ENCODE measurements at places on chromosomes 4 and X.

- DNase-seq: no peak
These were observed 58.2 kb downstream of the CD38 start for GRCh38 chr4:15836362-15836761.

- DNase-seq: no peak
These were observed 734.1 kb upstream of the TENM3 start for GRCh38 chr4:181509073-181509472.

- no peak for DNase-seq
These were observed 29.1 kb upstream of the CD38 start for GRCh38 chr4:15749001-15749400.

GRCh38 chrX:51697397-51697796 lies 12.9 kb upstream of the CENPVL1 start:
- no peak for DNase-seq

- no peak for DNase-seq
These were observed 683.8 kb upstream of the PABPC4L start for GRCh38 chr4:134885436-134885835.

DNA sequence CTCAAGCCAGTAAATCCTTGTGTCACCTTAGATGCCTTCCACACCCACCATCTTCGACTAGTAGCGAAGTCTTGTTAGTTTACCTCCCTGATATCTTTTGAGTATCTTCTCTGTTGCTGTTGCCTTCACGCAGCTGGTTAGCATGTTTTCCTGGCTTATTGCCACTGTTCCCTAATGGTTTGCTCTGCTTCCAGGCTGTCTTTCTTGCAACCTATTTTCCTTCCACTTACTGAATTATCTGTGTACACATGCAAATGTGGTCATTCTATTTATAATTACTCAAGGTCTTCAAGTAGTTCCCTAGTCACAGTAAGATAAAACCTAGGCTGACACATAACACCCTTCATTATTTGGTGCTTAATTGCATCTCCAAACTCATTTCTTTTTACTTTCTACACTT lies 89.5 kb downstream of the UGT8 start:
- peak; percentile 23 for DNase-seq

GRCh38 chr4:1112174-1112820 lies 1.1 kb downstream of the RNF212 start:
- no peak for DNase-seq

DNA sequence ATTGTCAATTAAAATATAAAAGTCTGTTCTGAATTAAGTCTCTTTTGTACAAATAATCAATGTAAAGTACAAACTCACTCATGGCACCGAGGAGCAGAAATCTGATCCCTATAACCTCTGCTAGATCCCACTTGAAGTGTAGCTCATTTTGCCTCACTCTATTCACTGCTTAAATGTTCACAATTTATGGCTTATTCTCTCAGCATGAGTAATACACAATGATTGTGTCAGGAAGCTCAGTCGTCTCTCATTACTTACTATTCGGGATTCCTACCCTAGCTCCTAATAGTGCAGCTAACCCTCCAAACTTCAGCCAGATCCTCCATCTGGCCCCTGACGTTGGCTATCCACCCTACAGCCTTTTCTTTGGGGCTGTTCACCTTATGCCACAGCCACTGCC lies 4.7 kb upstream of the AMMECR1 start:
- peak; percentile 33 for DNase-seq

DNA sequence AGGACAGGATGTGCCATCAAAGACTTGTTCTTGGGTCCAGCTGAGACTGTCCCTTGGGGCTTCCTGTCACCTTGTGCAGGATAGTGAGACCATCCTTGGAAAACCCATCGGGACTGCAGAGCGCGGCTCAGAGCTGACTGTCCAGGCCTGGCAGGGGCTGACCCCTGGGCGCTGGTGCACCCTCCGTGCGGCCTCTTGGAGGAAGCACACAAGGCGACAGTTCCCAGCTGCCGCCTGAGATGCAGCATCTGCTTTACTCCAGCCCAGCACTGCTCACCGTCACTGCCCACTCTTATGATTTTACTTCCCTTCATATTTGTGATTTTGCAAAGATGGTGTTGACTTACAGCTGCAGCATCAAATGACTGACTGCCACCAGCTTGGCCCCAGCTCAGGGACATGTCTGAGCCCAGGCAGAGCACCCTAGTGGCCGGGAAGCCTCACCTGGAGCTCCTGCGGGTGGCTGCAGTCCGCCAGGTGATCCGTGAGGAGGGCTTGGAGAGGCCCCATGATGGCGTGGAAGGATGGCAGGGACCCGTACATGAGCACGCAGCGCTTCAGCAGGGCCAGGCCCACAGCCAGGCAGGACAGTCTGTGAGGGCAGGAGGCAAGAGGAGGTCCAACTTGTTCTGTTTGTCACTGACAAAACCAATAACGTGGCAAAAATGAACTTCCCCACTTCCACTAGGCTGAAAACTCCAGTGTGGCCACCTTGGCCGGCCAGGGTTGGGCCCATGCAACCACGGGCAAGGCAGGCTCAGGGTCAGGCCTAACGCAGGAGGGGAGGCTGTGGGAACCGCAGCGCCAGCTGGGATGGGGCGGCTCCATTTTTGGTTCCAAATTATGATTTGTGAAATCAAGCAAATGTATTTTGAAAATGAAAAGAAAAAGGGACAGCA lies 21.8 kb downstream of the NOP14 start:
- DNase-seq: no peak

GRCh38 chr4:68466751-68467150 lies 19.5 kb downstream of the TMPRSS11E start:
- no peak for DNase-seq

DNA sequence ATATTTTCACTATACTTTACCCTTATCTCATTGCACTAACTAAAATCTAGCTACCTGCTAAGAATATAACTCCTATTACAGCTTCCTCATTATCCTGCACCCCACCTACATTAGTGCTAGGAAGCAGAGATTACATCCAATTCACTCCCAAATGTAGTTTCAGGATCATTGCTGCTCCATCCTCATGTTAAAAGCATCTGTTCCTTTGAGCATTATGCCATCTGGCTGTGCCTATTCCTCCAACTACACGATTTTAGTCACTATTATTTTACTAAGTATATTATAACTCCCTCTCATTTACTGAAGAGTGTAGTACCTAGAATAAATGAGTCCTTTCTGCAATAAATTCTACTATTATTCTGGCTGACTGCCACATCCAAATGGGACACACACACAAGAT lies 1586.9 kb downstream of the TECRL start:
- no peak for DNase-seq

GRCh38 chr4:24772061-24772705 lies 23.2 kb upstream of the SOD3 start:
- no peak for DNase-seq

GRCh38 chrX:11197671-11198070 lies 86.5 kb downstream of the HCCS start:
- DNase-seq: no peak

DNA sequence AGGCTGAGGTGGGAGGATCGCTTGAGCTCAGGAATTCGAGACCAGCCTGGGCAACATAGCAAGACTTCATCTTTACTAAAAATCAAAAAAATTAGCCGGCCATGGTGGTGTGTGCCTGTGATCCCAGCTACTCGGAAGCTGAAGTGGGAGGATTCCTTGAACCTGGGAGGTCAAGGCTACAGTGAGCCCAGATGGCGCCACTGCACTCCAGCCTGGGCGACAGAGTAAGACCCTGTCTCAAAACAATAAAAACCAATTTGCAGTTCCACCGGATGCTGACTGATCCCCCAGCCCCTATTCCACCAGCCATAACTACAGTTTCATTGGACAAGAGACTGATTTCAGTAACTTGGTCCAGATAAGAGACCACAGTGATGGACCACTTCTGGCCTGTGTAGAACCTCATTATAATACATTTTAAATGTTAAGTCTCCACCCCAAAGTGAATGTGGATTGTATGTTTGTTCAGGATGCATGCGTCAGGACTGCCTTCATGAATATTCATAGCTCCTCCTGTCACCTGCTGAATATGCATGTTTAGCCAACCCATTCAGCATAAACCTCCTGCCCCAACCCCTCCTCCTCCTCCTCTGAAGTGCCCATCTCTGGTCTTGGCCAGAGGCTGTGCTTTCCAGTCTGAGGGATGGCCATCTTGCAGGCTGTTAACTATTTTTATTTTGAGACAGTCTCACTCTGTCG lies 2.3 kb upstream of the SLBP start:
- no peak for DNase-seq

DNA sequence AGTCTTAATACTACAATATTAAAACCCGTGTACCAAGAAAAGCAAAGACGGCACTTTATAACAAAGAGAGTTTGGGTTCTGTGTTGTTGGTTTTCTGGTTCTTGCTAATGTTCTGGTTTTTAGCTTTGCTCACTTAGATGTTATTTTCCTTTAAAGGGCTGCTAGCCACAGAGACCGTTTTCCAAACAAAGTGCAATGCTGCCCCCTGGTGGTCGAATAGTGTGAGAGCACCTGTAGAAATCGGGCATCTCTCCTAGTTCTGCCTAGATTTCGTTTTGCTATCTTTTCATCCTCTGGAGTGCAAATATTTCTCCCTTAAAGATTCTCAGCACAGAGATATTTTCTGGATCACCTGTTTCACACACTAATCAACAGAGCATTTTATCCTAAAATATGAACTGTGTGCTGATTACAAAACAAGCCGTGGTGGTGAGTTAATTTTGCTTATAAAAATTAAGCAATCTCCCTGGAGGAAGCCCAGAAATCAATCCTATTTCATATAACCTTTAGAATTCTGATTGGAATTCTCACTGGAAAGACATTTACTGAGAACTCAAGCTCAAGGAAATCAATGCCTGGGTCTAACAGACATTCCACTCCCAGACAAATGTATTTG lies 334.5 kb upstream of the NOCT start:
- peak; percentile 68 for DNase-seq

- no peak for DNase-seq
These were observed 119.6 kb downstream of the SHROOM3 start for GRCh38 chr4:76554630-76555029.

GRCh38 chr4:107564326-107564725 lies 155.7 kb downstream of the PAPSS1 start:
- DNase-seq: no peak

- DNase-seq: no peak
These were observed 4.0 kb upstream of the PCDH7 start for GRCh38 chr4:30716158-30716557.

- peak; percentile 83 for DNase-seq
These were observed 115.0 kb upstream of the SHISA3 start for GRCh38 chr4:42282081-42282901.

DNA sequence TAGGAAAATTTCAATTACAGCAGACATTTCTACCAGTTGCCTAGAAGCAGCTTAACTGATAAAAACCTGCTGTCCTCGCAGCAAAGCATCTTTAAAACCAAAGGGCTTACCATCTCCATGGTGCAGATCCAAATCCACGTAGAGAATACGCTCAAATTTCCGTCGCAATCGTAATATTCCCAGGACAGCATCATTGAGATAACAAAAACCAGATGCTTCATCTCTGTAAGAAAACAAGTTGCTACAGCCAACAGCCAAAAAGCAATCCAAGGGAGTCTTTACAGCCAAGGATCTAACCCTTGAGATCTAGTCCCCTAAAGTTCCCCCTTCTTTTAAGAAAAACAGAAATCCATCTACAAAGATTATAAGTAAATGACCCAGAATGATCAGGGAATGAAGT lies 77.6 kb downstream of the HDAC8 start:
- DNase-seq: no peak

GRCh38 chrX:11064851-11065600 lies 46.1 kb upstream of the HCCS start:
- peak; percentile 52 for DNase-seq

- DNase-seq: no peak
These were observed 613 bp upstream of the ARSJ start for GRCh38 chr4:113979905-113980615.

DNA sequence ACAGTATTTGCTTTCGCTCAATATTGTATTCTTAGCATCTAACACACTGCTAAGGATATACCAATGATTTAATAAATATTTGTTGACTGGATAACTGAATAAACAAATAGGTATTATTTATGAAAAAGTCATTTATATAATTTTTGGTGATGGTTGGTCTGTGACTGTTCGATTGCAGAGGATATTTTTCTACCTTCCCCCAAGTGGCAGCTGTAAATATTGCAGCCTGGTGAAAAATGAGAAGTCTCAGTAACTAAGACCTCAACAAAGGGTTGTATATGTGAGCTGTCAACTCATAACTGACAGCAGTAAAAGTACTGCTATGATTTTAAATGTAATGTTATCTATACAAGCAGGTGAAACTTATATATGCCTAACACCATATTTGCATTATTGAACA lies 36.0 kb downstream of the HTR2C start:
- no peak for DNase-seq

GRCh38 chrX:107842715-107843400 lies 17.2 kb downstream of the MID2 start:
- no peak for DNase-seq

DNA sequence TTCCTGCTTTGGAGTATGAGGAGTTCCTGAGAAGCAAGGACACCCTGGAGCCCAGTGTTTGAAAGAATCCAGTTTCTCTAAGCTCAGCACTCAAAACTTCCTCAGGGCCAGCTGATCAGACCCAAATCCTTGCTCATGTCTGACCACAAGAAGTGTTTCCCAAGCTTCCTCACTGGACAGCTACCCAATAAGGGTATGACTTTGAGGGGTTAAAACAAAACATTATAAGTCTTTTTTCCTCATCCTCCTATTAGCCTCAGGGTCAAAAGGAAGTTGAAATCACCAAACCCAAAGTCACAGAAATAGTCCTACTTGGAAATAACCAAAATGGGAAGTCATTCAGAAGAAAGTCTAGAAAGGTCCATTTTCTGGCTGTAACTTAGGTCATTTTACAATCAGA lies 13.7 kb downstream of the ZBTB33 start:
- no peak for DNase-seq

DNA sequence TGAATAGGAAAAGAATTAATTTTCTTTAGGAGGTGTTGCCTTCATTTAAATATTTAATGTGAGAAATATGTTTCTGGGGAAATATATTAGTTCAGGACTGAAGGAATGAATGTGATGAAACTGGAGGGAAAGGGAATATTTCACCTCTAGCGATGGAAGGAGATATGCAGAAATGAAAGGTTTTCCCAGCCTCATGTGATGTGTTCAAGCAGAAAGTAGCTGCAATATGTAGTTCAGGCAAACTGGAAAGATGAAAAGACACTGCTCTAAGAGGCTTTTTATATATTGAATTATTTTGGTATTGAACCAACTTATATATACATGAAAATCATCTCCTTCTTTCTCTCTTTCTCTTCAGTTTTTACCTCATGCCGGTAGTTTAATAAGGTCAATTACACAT lies 3.4 kb downstream of the GRID2 start:
- DNase-seq: no peak

- no peak for DNase-seq
These were observed 8.4 kb upstream of the FHDC1 start for GRCh38 chr4:152927737-152928136.

DNA sequence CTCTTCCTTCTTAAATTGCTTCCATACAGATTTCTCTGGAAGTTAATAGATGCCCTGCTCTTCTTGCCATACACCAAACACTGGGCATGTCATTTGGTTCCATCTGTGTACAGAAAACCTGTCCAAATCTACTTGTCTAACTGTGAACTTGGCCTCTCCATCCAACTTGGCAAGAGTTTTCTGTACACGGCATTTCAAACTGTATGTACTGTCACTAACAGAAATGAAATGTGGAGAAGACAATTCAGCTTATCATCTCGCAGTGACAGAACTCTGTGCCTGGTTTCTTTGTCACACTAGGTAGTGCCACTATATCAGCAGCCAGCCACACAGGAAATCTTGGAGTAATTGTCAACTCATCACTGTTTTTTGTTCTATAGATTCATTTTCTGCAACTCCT lies 58.2 kb downstream of the CXXC4 start:
- DNase-seq: no peak
